Stimulated activated CD4-positive, alpha-beta T cell treated with anti-CD3 and anti-CD28 coated beads, TNF-alpha, amount 100 ng/mL, for 24 hours (primary cell): ENCODE measurements at places on chromosomes 5 and 9.

DNA sequence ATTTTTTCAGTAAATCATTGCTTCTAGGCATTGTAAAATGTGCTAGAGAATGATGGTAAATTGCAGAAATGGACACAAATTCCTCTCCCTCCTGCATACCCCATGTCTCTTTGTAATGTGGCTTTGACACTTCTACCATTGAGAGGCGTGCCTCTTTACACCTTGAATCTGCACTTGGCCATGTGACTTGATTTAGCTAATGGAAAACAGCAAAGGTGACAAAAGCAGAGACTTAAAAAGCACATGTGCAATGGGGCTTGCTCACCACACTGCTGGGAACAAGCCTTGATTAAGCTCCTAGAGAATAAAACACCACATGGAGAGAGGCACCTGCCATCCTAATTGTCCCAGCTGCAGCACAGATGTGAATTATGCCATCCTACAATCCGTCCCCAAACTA, 69.9 kb upstream of the NAA35 start:
- no peak for DNase-seq

DNA sequence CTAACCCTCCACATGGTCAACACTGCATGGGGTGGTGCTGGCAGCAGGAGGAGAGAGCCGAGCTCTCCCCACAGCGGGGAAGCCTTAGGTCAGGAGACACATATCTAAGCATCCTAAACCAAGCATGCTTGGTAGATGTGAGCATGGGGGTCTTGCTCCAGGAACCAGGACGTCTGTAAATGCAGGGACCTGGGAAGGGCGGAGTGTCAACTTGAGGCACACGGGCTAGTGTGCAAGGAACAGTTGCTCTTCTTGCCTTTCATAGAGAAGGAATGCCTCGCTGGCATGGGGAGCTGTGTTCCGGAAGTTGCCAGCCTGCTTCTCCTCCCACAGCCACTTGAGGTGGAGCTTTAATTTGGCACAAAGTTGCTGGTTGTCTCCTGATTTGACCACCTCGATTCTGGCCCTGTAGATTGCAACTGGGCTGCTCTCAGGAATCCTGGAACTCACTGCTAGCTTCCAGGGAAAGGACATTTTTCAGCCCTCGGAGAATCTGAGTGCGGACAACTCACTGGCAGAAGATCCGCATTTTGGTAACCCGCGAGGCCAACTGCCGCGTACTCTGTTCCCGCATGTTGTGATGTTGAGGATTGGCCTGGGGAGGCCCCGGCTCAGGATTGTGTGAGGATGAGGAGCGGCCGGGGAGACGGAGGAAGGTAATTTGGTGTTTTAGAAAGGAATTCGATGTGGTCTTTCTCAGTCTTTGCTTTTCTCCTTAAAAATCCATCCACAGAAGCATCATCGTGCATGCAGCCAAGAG, 370.3 kb upstream of the IRX1 start:
- DNase-seq, result no peak

DNA sequence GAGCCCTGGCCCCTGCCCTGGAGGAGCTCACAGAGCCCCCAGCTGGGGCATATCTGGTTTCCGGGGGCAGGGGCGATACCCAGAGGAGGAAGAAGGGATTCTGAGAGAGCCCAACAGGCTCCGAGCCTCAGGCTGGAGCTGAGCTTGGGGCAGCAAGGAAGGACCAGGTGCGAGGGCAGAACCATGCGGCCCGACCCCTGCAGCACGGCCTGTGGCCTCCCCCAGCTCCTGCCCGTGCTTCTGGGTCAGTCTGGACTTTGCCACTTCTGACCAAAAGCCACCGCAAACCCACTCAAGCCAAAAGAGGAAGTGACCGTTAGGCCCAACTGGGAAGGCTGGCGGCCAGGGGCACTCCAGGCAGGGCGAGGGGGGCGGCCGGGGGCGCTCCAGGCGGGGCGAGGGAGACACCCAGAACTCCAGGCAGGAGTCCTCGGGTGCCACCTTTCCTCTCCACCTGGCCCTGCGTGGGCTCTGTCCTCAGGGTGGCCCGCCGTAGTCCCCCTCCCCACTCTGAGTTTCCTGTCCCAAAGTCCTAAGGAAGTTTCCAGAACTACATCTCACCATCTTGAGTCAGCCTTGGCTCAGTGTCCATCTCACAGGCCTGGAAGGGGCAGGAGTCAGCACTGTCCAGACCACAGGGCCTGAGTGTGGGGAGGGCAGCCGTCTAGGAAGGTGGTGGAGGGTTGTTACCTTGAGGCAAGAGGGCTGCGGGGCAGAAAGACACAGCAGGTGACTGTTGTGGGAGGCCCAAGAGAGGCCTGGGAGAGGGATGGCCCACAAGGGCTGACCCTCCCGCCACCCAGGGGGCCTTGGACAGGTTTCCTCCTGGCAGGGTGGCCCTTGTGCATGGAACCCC, 946 bp upstream of the LTC4S start:
- no peak for DNase-seq

DNA sequence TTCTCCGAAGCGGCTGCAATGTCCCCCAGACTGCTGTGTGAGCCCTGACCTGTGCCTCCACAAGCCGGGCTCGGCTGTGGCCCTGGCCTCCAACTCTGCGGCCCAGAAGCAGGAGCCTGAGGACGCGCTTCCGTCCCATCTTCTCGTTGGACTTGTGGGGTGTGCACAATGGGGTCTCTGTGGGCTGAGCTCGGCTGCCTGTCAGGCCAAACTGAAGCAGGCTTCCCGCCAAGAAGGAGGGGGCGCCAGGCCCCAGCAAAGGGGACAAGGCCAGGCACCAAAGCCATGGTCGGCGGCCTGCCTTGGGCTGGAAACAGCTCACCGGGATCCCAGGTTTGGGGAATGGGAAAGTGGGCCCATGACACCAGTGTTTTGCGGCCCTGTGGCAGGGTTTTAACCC, 4.1 kb downstream of the NOTCH1 start:
- no peak for DNase-seq

GRCh38 chr9:135255033-135255840, 167.8 kb downstream of the OLFM1 start:
- no peak for DNase-seq

- no peak for DNase-seq
These were observed 3.5 kb downstream of the RUFY1 start for GRCh38 chr5:179553875-179554274.

GRCh38 chr9:132461971-132462370, 52.0 kb downstream of the CFAP77 start:
- DNase-seq, result no peak

DNA sequence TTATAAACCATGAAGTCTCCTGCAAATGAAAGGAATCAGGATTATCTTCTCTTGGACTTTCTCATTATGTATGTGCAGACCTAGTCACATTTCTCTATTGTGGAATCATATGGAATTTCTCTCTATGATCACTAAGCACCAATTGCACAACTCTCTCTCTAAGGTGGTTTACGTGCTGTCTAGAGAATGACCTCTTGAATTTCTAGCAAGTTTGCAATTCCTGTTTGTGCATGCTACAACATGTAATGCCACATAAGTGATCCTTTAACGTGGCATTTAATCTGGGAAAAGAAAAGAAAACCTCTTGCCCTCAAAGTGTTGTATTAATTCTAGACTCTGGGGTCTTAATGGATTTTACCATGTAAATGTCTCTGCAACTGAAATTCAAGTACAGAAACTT, 5.0 kb upstream of the PPP2R2B start:
- no peak for DNase-seq

DNA sequence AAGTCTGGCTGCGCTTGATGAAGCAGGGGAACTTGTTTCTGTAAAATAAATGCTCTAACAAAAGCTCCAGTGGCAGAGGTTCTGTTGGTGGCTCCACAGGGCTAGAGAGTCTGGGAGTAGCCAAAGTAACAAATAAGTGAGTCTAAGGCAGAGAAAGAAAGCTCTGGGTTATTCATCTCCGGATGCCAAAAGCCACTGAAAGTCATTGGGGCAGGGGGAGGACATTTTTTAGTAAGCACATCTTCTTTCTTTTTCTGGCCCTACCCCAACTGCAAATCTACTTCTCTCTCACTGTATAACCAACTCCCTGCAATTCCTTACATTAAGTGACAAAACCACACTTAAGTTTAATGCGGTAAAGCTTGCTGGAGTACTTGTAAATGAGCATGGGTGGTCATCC, 141.6 kb downstream of the INSYN2B start:
- no peak for DNase-seq

DNA sequence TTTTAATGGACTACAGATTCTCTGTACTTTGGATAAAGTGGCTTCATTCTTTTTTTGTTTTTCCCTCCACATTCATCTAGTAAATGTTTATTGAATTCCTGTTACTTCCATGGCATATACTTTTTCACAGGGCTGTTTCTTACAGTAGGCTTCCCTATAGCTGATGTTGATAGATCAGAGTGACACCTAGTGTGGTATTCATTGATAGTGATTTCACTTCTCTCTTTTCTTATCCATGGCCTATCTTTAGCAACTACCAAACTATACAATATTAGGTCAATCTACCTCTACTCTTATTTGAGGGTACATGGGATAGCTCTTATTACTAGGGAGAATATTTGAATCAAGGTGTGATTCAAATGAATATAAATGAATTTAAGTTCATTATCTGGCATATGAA, 35.8 kb downstream of the FSD1L start:
- DNase-seq, result no peak

GRCh38 chr5:124724357-124725039, 21.9 kb downstream of the ZNF608 start:
- no peak for DNase-seq

DNA sequence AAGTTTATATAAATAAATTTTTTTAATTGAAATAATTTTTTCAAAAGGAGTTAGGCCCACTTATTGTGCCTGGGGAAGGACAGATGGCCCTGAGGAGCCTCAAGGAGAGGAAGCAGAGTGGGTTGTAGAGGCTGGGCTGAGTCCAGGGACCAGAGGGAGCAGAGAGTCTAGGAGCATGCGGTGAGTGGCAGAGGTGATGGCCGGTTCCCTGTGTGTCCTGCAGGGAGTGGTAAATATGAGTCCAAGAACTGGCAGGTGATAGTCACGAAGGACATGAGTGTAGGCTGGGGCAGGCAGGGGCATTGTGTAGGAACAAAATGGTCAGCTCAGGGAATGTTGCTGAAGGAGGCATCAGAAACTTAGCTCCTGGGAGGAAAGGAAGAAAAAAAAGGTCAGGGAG, 8.3 kb upstream of the BTNL9 start:
- DNase-seq, result no peak

- DNase-seq, result no peak
These were observed 38.8 kb upstream of the SHB start for GRCh38 chr9:38107811-38108304.

DNA sequence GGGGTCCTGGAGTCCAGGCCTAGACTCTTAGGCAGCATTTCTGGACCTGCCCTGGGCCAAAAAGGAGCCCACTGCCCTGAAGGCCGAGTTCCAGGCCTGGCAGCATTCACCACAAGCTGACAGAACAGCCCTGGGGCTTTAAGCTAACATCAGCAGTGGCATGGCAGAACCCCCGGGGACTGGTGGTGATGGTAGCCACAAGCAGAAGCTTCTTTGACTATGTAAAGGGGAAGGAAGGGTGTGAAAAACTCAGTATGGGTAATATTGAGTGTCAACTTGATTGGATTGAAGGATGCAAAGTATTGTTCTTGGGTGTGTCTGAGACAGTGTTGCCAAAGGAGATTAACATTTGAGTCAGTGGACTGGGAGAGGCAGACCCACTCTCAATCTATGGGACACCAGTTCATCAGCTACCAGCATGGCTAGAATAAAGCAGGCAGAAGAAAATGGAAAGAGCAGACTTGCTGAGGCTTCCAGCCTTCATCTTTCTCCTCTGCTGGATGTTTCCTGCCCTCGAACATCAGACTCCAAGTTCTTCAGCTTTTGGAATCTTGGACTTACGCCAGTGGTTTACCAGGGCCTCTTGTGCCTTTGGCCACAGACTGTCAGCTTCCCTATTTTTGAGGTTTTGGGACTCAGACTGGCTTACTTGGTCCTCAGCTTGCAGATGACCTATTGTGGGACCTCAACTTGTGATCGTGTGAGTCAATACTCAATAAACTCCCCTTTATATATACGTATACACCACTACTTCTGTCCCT, 661.0 kb upstream of the C9orf72 start:
- DNase-seq, result no peak

- DNase-seq, result no peak
These were observed 25.3 kb upstream of the ENHO start for GRCh38 chr9:34547960-34548611.

- no peak for DNase-seq
These were observed 721.5 kb upstream of the DMAC1 start for GRCh38 chr9:8521112-8521511.

GRCh38 chr5:79588696-79589095, 23.5 kb upstream of the TENT2 start:
- DNase-seq, result no peak

DNA sequence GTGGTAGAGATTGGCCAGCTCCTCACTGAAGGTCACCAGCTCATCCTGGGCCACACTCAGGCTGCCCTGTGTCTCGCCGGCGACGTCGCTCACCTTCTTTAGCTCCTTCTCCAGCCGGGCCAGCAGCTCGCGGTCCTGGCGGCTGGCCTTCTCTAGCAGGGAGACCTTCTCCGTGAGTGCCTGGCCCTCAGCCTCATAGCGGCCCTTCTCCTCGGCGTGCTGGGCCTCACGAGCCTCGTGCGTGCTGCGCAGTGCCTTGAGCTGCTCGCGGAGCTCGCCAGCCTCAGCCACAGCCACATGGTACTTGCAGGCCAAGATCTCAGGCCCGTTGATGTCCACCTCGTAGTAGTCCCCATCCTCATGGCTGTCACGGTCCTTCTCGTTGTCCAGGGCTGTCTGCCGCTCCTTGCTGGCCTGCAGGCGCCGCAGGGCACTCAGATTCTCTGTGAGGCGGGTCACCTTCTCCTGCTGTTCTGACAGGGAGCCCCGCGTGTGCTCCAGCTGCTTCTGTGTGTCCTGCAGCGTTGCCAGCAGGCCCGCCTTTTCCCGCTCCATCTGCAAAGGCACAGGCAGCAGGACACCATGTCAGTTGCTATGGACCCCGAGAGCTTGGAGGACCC, 45.5 kb downstream of the BICD2 start:
- no peak for DNase-seq

DNA sequence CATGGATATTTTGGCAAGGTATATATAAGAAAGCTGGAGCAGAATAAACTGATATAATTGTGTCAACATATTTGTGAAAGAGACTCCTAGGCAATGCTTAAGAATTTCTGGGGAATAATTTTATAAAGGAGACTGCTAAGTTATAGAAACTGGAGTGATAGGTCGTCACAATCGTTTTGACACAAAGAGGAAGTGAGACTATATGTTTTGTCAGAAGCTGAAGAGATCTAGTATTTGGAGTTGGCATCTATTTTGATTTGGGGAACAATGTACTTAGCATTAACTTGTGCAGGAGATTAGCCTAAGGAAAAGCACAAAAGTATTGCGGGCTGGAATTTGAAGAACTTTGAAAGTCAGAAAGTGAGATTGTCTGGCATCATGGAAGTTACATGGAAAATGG, 582.5 kb downstream of the TAF11L14 start:
- no peak for DNase-seq

- no peak for DNase-seq
These were observed 36.0 kb downstream of the HMGXB3 start for GRCh38 chr5:150036513-150036912.

- no peak for DNase-seq
These were observed 46.6 kb downstream of the PPIP5K2 start for GRCh38 chr5:103166706-103167105.

DNA sequence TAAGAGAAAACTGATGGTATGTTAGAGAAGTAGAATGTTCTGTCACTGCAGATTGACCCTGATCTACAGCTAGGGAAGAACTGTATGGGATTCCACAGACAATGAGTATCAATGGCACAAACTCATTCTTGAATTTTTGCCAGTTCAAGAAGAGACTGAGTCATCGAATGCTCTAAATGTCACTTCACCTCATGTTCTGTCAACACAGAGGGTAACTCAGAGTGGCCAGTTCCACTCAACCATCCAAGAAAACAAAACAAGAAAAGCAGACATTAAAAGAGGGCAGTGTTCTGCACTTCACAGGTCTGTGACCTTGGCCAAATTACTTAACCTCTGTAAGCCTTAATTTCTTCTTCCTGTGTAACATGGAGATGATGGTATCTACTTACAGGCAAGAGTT, 132.2 kb upstream of the HMHB1 start:
- no peak for DNase-seq
